Islet precursor cell (in vitro differentiated cells): ENCODE measurements at places on chromosomes 7 and 10.

DNA sequence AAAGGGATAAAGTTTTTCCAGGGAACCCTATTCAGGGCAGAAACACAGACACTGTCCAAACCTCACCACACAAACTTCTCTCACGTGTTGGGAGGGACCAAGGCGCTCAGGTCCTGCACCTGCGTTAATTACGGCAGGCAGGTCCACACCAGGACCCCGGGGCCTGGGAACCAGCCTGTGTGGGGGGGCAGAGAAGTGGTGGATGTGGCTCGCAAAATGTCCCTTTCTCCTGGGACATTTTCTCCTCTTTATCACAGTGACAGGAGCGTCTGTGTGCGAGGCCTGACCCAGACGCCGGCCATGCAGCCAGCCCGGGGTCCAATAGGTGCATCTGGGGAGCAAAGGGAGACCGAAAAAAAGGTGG lies 73.4 kb upstream of the ZNF722 start:
- DNase-seq = no peak

DNA sequence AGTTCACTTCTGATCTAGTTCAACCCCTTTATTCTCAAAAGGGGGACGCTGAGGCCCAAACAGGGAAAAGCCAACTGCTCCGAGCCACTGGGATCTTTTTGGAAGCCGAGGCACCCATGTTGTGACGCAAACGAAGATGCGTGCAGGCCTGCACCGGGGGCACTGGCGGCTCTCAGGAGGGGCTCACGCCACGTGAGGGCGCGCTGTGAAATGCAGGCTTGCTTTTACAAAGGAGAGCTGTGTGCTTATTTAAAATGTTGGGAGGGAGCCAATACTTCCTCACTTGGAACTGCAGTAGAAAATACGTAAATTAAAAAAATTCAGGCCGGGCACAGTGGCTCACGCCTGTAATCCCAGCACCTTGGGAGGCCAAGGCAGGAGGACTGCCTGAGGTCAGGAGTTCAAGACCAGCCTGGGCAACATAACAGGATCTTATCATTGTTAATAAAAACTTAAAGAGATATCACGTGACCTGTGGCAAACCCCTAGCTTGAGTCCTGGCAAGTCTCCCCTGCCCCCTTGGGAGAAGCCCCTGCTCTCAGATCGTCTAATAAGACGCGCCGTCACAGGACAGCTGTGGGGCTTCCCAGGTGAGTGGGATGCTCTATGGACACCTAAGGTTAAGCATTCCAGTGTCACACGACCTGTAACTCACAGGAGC lies 16.3 kb downstream of the BRI3 start:
- no peak for DNase-seq

DNA sequence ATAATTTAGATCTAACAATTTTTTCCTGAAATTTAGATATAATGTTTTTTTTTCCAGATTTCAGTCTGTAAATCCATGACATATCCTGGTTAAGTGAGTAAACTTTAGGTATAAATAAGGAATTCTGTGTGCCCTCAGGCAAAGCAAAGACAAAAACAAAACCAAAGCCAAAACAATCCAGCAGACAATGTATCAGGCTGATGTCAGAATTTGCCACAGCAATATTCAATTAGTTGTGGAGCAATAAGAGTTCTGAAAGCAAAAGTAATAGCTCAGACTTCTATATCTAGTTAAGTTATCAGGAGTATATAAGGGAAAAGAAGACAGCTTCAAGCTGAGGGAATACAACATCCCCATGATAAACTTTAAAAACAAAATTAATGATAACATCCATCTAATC lies 82.0 kb downstream of the MKX start:
- no peak for DNase-seq

GRCh38 chr10:80421050-80421706 lies 12.8 kb downstream of the PRXL2A start:
- DNase-seq = no peak

DNA sequence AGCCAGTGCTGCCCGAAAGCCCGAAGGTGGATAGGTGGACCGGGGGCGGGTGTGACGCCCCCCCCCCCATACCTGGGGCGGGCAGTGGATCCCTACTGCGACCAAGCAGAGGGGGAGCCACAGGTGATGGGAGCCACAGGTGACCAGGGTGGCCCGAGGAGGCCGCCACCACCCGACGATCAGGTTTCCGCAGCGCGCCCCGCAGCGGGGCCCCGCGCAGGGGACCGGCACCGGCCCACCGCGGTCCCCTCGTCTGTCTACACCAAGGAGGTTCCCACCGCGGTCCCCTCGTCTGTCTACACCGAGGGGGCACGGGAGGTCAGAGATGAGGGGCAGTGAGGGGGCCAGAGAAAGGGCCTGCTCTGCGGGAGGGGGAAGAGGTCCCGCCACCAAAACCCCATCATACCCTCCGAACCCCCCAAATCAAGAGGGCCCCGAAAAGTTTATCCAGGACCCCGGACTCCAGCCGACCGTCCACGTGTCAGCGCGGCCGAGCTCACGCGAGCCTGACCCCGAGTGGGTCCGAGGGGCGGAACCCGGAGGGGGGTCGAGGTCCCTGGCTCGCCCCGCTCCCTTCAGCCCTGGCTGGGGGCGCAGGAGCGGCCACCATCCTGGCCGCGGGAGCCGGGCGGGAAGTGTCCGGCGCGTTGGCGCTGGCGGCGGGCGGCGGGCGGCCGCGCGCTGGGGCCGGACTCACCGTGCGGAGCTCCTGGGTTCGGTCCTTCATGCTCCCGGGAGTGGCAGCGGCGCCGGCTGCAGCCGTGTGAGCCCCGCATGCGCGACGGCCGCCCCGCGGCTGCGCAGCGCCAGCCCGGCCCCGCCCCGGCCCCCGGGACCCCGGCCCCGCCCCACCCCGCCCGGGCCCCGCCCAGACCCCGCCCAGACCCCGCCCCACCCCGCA lies at the start of gene STX1A:
Gene STX1A (minus strand): TSS at position 765 of the 901 bp plus-strand sequence. CDS start 38 bp downstream, at position 727.
- DNase-seq = peak; percentile 82

GRCh38 chr10:31756729-31757110 lies 171.9 kb downstream of the ARHGAP12 start:
- DNase-seq = no peak
